Stimulated activated CD4-positive, alpha-beta T cell treated with anti-CD3 and anti-CD28 coated beads, Interleukin-1b, Interleukin-23, amount 100 ng/mL, for 1 hour (primary cell): ENCODE measurements at places on chromosomes 11 and 22.

DNA sequence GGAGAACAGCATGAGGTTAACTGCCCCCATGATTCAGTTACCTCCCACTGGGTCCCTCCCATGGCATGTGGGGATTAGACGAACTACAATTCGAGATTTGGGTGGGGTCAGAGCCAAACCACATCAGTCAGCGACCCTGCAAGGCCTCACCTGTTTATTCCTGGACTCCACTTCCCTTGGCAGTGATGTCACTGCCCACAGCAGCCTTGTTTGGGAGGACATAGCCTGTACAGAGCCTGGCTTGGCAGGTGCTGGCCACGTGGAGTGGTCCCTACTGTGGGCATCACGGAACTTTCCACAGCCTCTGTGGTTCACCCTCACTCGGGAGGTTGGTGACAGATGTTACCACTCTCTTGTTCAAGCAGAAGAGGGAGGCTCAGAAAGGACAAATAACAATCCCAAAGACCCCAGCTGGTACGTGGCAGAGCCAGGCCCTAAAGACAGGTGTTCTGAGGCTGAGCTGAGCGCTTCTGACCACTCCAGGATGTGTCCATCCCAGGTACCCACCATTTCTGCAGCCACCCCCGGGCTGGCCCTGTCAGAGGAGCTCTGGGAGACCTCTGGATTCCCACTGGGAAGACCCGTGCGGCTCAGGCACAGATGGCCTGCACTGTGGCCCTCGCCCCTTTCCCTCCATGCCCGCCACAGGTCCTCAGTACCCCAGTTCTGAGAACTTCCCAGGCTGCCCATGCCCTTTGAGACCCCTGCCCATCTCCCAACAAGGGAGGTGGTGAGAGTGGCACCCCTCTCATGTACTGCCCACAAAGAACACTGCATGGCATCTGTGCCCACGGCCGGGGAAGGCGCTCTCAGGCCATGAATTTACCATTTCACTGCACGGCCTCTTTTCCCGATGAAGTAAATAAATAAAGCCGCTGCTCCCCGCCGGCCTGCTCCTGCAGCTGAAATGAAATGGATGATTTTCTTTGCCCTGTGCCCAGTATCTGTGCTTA is 605.8 kb downstream of the TBC1D22A start:
- no peak for DNase-seq

DNA sequence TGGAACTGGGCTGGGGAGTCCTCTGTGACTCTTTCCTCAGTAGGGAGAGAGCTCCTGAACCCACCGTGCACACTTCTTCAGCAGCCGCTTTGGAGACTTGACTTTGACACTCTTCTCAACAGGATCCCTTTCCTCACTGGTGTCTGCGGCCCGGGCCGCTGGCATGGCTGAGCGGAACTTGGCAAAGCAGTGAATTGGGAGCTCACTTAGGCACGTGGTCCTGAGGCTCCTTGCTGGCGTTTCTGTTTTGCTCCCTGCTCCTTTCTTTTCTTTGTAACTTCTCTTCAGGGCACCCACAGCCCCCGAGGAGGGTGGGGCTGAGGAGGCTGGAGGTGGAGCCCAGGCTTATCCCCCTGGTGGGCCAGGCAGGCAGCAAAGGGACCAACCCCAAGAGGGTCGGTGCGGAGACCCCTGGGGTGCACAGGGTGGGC is 8.4 kb upstream of the KCNQ1OT1 start:
- no peak for DNase-seq

GRCh38 chr22:24433001-24433827 is 5.8 kb downstream of the ADORA2A start:
- DNase-seq = no peak

GRCh38 chr22:32735526-32735925 is 66.0 kb upstream of the TIMP3 start:
- DNase-seq = no peak

- no peak for DNase-seq
Measured at GRCh38 chr11:123601136-123601535, 53.3 kb downstream of the SCN3B start.

GRCh38 chr11:128052912-128053641 is 534.3 kb downstream of the ETS1 start:
- DNase-seq = no peak

- DNase-seq = peak; percentile 81
Measured at GRCh38 chr22:38868886-38869381, 3.1 kb downstream of the CBX6 start.

DNA sequence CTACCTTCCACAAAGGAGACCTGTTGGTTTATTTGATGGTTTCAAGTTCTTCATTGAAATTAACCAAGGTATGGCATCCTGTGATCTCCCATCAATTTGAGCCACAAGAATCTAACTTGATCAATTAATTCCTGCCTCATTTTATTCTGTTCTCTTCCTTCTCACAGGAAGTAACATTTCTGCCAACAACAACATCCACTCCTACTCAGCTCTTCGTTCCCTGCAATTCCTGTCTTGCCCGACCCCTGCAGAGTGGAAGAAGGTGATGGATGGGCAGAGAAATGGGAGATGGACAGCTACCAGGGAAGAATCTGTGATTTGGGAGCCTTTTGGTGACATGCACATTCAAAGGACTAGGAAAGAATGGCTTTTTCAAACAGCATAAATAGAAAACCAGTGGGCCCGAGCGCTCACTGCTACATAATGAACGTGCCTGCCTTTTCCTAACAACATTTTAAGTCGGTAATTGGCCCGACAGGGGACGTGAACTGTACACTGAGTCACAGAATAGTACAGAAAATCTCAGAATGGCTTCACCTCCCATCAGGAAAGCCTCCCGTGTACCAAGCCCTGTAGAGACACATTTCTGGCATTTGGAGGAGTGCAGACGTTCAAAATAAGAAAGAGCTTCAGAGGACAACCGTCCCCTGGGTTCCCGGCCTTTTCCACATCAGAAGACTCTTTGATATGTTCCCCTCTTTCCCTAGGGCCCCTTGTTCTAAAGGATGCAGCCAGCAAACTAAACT is 112.6 kb upstream of the SEZ6L start:
- DNase-seq = no peak

DNA sequence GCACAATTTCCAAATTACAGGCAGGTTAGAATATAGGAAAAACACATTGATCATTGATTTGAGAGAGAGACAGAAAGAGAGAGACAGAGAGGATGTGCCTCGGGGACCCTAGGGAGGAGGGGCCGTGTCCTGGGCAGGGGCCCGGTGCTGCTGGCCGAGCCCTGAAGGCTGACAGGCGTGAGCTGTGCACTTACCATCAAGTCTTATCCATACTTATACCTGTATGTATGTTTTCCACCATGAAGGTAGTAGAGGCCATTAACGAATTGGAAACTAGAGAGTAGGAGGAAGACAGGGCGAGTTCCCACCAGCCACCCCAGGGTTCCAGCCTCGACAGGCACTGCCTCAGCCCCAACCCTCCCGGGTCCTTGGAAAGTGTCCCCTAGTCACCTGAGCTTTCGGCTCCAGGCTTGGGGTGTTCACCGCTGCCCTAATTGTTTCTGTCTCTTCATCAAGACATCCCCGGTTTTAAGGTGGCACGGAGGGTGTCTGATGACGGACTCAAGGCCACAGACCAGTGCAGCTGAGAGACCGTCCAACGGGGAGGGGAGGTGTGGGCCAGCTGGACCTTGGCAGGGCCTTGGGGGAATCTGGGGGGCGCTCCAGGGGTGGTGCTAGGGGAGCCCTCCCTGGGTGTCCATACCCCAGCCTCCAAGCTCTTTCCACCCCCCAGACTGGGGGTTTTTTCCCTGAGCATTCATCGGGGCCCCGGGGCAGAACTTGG is 431.3 kb downstream of the TBC1D22A start:
- no peak for DNase-seq

DNA sequence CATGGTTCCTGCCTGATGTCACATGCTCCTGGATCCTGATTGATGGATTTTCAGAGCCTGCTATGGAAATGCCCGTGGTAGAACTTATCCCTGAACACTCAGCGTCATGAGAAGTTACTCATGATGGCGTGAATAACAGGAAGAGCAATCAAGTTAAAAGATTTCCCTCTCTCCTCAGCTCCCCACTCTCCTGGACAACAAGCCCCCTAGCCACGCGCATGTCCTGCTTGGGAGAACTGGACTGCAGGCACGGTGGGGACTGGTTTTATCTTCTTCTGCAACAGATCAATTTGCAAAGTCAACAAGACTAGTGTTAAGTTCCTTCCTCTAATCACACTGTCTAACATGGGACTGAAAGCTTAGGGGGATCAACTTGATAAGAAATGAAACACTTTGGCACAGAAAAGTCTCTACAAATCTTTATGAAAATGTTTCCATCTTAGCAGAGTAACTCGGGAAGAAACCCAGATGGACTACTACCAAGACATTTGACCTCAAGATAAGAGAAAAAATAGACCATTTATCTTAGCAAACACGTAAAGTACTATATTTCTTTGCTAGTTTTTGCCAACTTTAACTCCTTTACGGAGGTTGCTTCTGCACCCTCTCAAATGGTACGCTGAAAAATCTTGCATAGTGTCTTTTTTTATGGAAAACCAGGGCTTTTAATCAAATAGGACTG is 27.6 kb downstream of the POU2AF1 start:
- no peak for DNase-seq

DNA sequence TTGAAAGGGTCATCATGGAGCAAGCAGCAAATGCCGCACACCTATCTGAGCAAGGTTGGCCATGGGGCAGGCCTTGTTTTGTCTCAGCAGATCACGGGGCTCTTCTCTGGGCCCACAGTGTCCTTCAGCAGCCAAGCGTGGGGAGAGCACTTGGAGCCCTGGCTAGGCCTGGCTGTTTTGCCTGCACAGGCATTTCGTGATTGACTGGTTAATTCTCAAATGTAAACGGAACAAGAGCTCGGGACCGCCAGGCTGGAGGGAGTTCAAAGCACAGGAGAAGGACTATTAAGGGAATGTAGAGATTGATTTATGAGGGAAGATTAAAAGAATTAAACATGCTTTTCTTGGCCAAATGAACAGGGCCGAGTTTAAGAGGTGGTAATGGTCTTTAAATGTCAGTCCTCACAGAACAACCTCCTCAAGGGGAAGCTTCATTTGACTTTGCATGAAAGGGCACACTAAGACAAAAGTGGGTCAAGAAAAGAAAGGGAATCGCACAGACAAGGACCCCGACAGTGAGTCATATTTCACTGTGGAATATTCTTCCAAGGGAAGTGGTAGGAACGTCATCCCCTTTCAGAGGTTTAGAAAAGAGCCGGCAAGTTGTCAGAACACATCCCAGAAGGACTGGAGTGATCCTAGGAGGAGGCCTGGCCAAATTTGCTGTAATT is 20.7 kb downstream of the SPON1 start:
- DNase-seq = no peak

DNA sequence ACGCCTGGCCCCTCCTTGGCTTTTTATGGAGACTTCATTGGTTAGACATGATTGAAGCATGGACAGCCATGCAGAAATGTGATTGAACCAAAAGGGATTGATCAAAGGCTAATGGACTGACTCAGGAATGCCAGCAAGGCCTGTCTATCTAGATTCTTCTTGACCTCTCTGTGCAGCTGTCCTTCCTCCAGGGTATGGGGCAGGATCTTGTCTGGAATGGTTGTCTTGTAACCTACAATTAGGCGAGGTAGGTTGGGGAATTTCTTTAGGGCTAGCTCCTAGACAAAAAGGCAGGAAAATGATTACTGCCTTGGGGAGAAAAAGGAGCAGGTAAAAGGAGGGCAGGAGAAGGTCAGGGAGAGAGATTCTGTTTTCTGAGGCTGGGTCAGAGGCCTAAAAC is 59.6 kb upstream of the INCENP start:
- DNase-seq = no peak

GRCh38 chr22:33116841-33117547 is 58.8 kb upstream of the SYN3 start:
- DNase-seq = no peak

- no peak for DNase-seq
Measured at GRCh38 chr11:65880027-65880426, 390 bp downstream of the CTSW start.

- no peak for DNase-seq
Measured at GRCh38 chr22:47781024-47781423, 1018.6 kb downstream of the TBC1D22A start.
